ENCODE measurements at places on chromosomes 13 and 19.

DNA sequence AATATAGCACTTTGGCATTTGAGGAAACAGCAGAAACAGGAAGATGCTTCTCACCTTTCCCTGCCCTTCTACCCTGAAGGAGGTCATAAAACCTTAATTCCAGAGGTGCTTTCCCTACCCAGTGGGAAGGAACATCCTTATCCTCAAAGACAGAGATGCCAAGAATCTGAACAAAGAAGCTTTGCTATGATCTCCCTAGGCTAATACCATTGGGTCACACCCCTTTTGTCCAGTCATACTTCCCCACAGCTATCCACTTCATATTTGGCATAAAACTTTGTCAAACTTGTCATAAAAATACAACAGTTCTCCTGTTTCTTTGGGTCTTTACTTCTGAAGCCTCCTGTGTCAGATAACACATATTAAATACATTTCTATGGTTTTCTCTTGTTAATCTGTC is 21.7 kb upstream of the RXFP2 start:
- no peak for DNase-seq

- no peak for DNase-seq
Measured at GRCh38 chr19:42114412-42114811, 17.8 kb downstream of the POU2F2 start.

- DNase-seq: no peak
Measured at GRCh38 chr19:2242092-2242537, 5.5 kb downstream of the SF3A2 start.

GRCh38 chr13:83943530-83944279 is 61.4 kb upstream of the SLITRK1 start:
- no peak for DNase-seq

GRCh38 chr13:113796964-113797676 is 38.1 kb downstream of the TMEM255B start:
- no peak for DNase-seq

All from esophagus muscularis mucosa (tissue), 4 donors.